Right cardiac atrium (tissue), 5 donors: ENCODE measurements at places on chromosomes 1 and 21.

GRCh38 chr1:213976665-213977485 is 10.9 kb upstream of the PROX1 start:
- no peak for DNase-seq

- DNase-seq, result no peak
Measured at GRCh38 chr1:108595507-108595906, 35.6 kb downstream of the EEIG2 start.

DNA sequence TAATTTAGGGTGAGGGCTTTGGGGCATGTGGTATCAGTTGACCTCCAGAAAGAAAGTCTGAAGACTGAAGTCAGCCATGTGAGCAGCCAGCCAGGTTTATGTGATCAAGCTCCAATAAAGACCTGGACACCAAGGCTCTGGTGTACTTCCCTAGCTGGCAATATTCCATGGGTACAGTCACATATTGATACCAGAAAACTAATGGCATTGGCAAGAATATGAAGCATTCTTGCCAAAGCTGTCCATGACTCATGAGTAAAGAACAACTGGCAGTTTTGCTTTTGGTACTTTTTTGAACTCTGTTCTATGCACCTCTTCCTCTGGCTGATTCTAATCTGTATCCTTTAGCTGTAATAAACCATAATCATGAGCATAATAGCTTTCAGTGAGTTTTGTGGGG is 415.3 kb upstream of the CAMK1G start:
- DNase-seq, result no peak

GRCh38 chr1:189992856-189993255 is 484.8 kb downstream of the BRINP3 start:
- no peak for DNase-seq

- DNase-seq, result no peak
Measured at GRCh38 chr1:9038338-9038650, 12.1 kb upstream of the SLC2A7 start.

GRCh38 chr1:51926171-51926812 is 47.8 kb upstream of the NRDC start:
- DNase-seq, result no peak
